ENCODE measurements at places on chromosomes 6 and 20.

DNA sequence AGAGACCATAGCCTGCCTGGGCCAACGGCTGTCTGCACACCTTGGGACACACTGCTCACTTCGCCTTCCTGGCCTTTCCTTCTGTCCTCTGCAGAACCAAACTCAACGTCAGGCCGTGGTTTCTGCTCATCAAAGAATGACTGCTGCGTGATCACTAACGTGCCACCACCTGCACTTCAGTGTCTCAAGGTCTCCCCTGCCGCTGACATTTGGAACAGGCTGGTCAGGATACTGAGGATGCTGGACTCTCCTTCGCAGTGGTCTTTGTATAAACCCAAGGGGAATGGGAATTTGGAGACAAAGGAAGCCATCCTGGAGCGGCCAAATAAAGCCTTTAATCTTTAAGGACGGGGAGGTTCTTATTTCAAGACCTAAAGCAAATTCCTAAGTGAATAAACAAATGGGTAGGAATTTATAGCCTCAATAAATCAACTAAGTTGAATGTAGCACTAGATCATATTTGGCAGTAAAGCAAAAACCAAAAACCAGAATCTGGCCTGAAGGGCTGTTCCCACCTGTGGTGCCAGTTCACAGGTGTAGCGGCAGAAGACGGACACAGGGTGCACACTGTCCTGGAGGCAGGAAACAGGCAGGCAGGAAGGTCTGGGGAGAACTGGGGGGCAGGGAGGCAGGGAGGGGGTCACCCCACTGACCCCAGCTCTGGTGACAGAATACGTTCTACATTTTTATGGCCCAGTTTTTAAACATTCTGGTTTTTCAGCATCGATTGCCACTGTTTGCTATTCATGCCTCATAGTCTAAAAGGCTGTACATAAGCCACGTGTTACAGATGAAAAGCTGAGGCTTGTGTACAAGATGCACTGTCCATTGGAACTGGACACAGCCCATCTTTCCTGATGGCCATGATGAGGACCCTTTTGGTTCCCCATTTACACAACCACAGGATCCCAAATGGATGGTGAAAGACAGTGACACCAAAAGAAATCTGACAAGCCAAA, 36.6 kb downstream of the ABHD12 start:
- no peak for DNase-seq

GRCh38 chr20:9454791-9455190, 59.6 kb upstream of the LAMP5 start:
- no peak for DNase-seq

- no peak for DNase-seq
Observed at GRCh38 chr20:10242166-10242565, 23.5 kb downstream of the SNAP25 start.

DNA sequence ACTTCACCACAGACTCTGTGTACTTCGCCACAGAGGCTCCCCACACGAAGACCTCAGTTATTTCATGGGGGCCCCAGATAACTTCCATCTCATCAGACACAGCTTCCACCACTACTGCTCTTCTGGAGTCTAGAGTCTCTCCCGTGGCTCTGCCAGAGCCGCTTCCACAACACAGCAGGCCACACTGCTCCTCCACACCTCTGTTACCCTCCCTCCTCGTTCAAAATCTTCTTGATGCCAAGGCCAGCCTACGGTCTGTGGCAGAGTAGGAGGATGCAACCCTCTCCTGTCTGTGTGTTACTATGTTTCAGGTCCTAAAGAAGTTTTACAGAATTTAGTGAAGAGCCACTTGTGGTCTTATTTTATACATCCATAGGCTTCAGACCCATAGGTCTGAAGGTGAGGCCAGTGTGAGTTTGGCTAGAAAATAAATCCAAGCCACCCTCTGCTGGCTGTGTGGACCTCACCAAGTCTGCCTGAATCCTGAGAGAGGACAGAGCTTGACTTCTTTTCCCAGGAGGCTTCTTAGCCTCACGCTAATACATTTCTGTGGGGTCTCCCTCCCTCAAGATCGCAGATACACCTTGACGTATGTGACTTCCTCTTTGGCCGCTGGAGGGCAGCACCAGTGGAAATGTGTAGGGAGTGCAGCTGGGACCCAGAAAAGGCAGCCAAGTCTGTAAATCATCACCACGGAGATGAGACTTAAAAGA, 197.7 kb downstream of the FAXC start:
- DNase-seq = peak; percentile 60

GRCh38 chr6:116287689-116288282, 8.1 kb upstream of the TSPYL1 start:
- DNase-seq = no peak

GRCh38 chr6:168655462-168656152, 214.6 kb downstream of the SMOC2 start:
- no peak for DNase-seq
